ENCODE measurements at places on chromosomes 4 and X.

GRCh38 chrX:133609166-133609565 is 193.9 kb upstream of the GPC4 start:
- DNase-seq: no peak

GRCh38 chr4:102263024-102263787 is 82.1 kb downstream of the SLC39A8 start:
- peak; percentile 82 for DNase-seq

GRCh38 chr4:169201222-169202144 is 69.3 kb downstream of the SH3RF1 start:
- no peak for DNase-seq

GRCh38 chr4:152968806-152969394 is 32.8 kb downstream of the FHDC1 start:
- DNase-seq: peak; percentile 74

Measured in foreskin keratinocyte (primary cell).